ENCODE measurements at places on chromosomes 4 and X.

GRCh38 chr4:66564901-66565651 is 894.8 kb upstream of the EPHA5 start:
- no peak for DNase-seq

- DNase-seq, result no peak
Measured at GRCh38 chrX:19772096-19772821, 115.1 kb downstream of the SH3KBP1 start.

- no peak for DNase-seq
Measured at GRCh38 chr4:27366104-27366823, 505.6 kb downstream of the STIM2 start.

DNA sequence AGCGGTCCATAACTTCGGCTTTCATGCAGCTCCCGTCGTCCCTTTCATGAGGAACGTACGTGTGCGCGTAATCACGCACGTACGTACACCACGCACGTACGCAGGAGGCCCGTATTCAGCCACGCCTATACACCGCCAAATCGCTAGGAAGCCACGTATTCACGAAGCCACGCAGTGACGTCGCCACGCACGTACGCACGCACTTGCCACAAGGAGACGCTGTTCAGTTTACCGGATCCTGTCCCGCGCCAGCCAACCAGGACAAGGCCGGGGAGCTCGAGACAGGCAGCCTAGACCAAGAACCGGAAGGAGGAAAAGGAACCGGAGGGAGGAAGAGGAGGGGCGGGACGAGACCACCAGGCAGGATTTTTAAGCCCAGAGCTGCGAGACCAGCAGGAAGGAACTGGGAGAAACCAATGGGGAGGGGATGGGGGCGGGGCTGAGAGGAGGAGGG is at the start of gene EOLA2:
EOLA2 (minus strand) TSS at position 65 of the 454 bp plus-strand sequence. CDS start 4,617 bp downstream, outside the sequence.
- peak; percentile 80 for DNase-seq

GRCh38 chrX:45063319-45064095 is 137.2 kb downstream of the DIPK2B start:
- no peak for DNase-seq

GRCh38 chr4:28966982-28967381 is 1753.2 kb upstream of the PCDH7 start:
- DNase-seq, result no peak

DNA sequence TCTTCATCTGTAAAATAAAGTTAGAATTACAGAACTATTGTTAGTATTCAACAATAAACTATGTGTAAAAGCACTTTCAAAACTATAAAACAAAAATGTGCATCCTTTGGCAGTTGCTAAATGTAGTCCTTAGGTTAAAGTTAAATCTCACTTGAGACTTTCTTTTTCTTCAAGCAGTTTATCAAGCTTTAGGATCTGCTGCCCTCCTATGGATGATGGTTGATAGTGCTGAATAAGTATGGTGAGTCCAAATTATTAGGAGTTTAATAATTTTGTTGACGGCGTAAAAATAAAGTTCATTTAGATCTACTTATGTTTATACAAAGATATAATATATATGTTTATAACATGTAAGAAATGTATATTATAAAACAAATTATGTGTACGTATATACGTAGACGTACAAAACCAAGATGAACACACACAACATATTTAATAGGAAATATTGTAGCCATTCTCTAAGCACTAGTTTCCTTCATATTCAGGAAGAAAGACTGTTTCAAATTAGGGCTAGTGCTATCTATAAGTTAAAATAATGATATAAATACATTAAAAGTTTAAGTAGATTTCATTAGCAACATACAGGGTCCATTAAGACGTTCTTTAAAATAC is 22.3 kb downstream of the UGT2A2 start:
- no peak for DNase-seq

- no peak for DNase-seq
Measured at GRCh38 chr4:64857815-64858214, 448.6 kb upstream of the TECRL start.

DNA sequence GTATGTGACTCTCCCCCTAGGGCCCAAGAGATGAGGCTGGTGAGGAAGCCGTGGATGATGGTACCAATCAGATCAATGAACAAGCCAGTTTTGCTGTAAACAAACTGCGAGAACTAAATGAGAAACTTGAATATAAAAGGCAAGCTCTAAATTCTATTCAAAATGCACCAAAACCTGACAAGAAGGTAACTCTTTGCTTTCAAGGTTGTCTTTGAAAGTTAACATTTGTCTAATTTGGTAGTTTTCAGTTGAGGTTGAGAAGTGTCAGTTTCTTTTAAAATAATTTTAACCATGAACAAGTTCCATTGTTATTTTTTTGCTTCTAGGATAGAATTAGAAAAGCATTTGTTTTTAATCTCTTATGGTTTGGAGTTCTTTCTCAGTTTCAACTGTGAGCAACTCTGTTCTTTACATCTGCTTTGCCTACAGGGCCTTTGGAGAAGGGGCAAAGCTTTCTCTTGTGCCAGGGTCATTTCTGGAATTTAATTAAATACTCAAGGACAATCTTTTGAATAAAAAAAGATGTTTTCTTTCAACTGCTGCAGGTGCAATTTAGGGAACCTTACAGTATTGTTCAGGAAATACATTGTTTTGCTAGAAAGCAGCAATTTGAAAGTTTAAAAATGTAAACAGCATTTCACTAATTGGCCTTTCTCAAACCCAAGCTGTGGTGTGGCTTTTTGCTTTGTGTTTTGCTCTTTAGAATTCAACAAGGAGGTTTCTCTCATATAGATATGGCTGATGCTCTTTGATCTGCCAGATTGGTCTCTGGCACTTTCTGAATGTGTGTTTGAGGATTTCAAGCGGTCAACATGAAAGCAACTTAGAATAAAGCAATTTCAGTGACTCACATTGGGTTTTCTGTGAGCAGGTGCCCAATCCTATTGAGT is 62.9 kb downstream of the LRP2BP start:
- no peak for DNase-seq

- DNase-seq, result no peak
Measured at GRCh38 chrX:9062641-9063040, 28.7 kb upstream of the FAM9B start.

DNA sequence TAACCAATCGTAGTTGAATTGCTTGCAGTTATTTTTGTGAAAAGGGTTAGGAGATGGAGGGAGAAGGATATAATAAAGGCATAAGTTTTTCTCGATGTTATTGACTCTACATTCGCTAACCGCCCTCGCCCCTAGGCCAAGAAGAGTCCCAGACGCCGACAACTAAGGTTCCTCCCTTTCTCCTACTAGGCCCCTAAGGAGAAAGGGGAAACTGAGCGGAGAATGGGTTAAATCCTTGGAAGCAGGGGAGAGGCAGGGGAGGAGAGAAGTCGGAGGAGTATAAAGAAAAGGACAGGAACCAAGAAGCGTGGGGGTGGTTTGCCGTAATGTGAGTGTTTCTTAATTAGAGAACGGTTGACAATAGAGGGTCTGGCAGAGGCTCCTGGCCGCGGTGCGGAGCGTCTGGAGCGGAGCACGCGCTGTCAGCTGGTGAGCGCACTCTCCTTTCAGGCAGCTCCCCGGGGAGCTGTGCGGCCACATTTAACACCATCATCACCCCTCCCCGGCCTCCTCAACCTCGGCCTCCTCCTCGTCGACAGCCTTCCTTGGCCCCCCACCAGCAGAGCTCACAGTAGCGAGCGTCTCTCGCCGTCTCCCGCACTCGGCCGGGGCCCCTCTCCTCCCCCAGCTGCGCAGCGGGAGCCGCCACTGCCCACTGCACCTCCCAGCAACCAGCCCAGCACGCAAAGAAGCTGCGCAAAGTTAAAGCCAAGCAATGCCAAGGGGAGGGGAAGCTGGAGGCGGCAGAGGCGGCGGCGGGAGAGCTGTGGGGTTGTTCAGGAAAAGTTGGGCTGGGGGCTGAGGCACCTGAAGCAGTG is 5.9 kb downstream of the ATOH1 start:
- no peak for DNase-seq

DNA sequence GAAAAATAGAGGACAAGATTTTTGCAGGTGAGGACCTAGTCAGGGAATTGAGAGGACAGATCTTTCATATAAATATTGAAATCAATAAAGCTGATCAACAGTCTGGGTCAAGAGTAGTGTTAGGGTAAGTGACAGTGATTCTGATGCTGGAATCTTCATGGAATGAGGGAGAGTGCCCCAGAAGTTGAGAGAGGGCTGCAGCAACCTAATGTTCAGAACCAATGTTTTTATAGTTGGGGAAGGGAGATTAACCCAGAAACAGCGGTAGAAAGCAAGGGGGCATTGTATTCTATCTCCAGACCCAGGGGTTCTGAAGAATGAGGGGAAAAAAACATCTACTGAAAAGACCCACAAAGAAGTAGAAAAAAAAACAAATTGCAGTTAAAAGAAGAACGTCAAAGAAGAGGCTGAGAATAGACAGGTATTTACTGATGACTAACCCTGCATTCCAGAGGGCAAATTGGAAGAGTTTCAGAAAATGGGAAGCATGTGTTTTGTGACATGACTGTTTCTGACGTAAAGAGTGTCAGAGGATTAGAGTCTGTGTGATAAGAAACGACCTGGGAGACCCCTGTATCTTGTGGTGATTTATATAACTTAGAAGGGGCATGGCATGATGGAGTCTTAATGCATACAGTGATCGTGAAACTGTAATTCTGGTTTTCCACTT is 819.6 kb upstream of the EPHA5 start:
- no peak for DNase-seq

- no peak for DNase-seq
Measured at GRCh38 chr4:107562316-107562715, 157.7 kb downstream of the PAPSS1 start.

DNA sequence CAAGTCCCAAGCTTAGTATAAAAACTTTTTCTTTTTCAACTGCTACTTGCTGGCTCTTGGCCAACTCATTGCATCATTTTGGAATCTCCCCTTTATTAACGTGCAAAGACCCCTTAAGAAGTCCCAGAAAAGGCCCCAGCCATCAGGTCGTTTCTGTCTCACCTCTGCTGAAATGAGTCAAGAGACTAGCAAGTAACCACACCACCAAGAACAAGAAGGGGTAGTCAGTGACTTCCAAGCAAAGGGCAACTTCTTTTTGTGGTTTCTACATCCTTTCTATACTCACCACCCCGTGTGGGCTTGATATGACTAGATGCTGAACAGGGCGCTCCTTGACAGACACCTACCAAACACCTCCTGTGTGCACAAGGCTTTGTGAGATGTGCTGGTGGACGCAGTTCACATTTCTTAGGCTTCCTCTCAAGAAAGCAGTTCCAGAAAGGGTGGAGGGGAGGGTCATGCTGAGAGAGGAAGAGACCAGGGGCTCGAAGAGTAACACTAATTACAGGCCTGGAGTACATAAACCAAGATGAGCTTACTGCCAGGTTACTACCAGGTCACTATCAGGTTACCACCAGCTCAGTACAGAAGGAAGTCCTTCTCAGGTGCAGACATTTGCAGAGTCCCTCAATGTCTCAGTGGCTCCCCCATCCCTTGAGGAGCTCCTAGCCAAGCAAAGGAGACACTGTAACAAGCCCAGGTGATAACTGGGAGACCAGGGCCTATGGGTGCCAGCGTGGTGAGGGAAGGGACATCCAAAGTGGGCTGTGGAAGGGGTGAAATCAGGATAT is 19.3 kb downstream of the JAKMIP1 start:
- DNase-seq, result peak; percentile 10

DNA sequence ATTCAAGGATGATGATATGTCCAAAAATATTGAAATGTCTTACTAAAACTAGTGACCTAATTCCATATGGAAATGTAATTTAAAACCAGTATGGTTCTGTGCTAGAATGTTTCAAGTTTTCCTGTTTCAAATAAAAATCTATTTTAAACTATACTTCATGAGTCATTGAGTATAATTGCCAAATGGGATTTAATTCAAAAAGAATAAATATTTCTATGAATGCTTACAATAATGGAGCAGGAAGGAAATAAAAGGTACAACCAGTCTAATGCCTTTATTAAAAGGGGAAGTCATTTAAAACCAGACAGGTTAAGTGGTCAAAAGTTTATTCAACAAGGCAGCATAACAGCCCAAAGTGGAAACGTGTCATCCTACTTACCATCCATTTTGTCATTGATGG is 2347.1 kb downstream of the PCDH7 start:
- no peak for DNase-seq

DNA sequence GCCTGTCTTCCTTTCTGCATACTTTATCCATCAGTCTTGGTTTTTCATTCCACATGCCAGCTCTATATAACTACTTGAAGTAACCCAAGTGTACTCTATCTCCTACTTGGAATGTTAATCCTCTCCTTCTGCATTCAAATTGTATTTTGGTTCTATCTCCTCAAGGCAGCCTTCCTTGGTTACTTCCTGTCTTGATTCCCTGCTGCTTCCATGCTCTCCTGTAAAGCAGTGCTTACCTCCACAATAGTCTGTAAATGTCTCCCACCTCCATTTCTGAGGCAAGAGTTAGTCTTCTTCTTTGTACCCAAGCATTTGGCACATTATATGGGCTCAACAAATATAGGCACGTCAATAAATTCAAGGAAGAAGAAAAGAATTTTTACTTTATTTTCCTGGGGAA is 298.4 kb downstream of the ARHGAP24 start:
- no peak for DNase-seq

DNA sequence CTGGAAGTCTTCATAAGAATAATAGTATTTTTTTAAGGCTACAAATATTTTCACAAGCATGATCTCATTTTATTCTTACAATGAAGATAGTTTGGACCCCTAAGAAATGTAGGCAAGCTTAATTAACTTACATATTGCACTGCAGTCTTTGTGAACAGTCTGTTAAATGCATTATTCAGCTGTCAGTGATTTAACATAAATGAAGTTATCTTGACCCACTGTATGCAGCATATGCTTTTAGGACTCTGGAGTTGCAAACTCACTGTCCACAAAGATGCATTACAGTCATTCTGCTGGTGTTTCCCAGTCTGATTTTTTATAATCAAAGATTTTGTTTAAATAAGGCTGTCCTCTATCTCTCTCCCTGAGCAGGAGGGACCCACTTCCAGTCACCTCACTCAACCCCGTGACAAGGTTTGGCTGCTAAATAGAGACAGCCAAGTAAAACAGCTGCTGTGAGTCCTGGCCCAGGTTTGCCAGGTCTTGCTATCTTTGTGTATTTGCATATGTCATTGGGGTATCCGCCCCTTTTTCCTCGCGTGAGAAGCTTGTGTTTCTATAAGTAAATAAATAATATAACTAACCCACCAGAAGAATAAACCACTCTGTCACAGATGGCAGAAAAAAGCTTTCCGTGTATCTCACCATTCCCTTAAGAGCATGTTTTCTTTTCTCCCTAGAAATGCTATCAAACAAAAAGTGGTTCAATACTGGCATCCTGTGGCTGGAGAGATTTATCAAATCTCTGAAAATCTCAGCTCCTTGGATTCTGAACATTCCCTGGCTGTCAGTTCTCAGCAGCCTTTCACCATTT is 67.0 kb downstream of the SLC7A11 start:
- DNase-seq, result no peak

- no peak for DNase-seq
Measured at GRCh38 chr4:14771504-14772175, 230.6 kb upstream of the CPEB2 start.

GRCh38 chr4:31234901-31235300 is 514.7 kb downstream of the PCDH7 start:
- DNase-seq, result no peak

- no peak for DNase-seq
Measured at GRCh38 chrX:7485061-7485460, 337.1 kb upstream of the PUDP start.

GRCh38 chr4:121011780-121012340 is 60.5 kb downstream of the NDNF start:
- no peak for DNase-seq

Data from activated naive CD8-positive, alpha-beta T cell treated with anti-CD3 and anti-CD28 coated beads, Interleukin-2, amount 50 U/mL, for 16 hours (primary cell).